ENCODE measurements at places on chromosomes 2 and 18. TPM values are rescaled to one million over a fixed set of nuclear protein-coding genes. Genes with fewer than 3 reads are reported as not detected.

The DPYSL5 gene
- polyA plus RNA-seq, result not detected

The LRP1B gene
- polyA plus RNA-seq, result 0.01 TPM

The GAREM2 gene
- polyA plus RNA-seq, result 0.42 TPM

The CCDC85A gene
- 3.9 TPM for polyA plus RNA-seq

The CABLES1 gene
- polyA plus RNA-seq, result 1.5 TPM

The FEV gene
- polyA plus RNA-seq, result not detected

The SERPINB11 gene
- polyA plus RNA-seq, result not detected

The RAB17 gene
- polyA plus RNA-seq, result 5.6 TPM

The KANSL1L gene
- polyA plus RNA-seq, result 6.1 TPM

The NDC80 gene
- polyA plus RNA-seq, result 0.34 TPM

The CPLX4 gene
- not detected for polyA plus RNA-seq

The CBLN2 gene
- not detected for polyA plus RNA-seq

GRCh38 chr2:225400060-225400511 lies 576 bp downstream of the NYAP2 start:
- DNase-seq, result no peak

- DNase-seq, result no peak
Measured at GRCh38 chr18:28512357-28512756, 335.4 kb upstream of the CDH2 start.

- no peak for DNase-seq
Measured at GRCh38 chr18:72427721-72428120, 116.4 kb downstream of the CBLN2 start.

DNA sequence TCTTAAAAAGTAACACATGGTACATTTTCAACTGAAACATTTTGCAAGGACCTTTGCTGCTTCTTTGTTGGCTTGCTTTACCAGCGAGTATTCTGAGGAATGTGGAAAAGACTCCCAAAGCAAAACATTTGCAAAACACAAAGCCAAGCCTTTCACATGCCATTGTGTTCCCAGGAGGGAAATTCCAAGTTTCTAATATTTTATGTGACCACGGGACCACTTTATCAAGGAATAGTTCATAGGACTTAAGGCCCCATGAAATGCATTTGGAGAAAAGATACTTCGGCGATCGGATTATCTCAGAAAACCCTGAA lies 26.2 kb downstream of the CYP27C1 start:
- DNase-seq, result no peak

DNA sequence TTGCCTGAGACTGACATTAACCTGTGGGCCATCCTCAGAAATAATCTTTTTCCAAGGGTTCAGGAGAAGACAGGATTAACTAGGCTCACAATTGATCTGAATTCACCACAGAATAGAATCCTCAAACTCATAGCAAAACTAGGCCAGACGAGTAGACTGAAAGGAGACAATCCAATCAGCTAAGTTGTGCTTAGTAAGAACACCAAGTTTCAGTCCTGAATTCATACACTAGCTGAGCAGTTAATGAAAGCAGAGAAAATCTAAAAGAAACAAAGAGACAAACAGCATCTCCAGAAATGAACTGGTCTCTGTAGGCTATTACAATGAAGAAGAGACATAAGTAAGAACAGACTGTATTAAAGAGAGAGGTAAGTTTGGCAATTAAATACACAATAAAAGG lies 89.5 kb downstream of the GORASP2 start:
- no peak for DNase-seq

GRCh38 chr18:75170022-75170789 lies 38.7 kb downstream of the PTGR3 start:
- DNase-seq, result peak; percentile 70

- DNase-seq, result peak; percentile 51
Measured at GRCh38 chr2:66481100-66481549, 46.2 kb downstream of the MEIS1 start.

GRCh38 chr2:102439065-102439695 lies 16.2 kb downstream of the IL18RAP start:
- no peak for DNase-seq

GRCh38 chr2:100039291-100039980 lies 103.0 kb downstream of the AFF3 start:
- no peak for DNase-seq

GRCh38 chr2:233084488-233084887 lies 24.3 kb downstream of the INPP5D start:
- peak; percentile 79 for DNase-seq

DNA sequence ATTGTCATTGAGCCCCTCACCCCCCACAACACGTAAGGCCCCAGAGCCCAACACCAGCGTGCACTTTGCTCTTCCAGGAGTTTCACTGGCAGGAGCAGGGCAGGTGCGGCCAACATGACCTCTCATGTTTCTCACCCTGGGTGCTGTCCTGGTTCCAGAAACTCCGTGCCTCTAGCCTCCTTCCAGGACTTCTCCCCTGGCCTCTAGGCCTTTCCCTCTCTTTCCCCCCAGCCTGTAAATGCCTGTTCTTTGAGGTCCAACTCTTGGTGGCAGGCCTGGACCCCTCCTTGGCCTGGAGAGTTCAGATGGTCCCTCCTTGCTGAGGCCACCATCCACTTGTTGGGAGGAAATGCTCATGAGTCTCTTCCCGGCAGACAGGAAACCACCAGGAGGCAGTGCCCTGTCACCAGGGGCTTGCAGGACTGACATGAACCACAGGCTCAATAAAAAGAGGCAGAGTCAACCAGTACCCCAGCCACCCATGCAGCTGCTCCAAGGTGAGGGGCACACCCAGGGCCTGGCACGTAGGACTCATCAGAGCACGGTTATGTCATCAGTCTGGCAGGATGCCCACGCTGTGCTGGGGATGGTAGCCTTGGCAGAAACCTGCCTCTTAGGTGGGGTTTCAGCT lies 1.5 kb downstream of the MALL start:
- peak; percentile 65 for DNase-seq

- no peak for DNase-seq
Measured at GRCh38 chr2:222862106-222862908, 1.5 kb downstream of the ACSL3 start.

DNA sequence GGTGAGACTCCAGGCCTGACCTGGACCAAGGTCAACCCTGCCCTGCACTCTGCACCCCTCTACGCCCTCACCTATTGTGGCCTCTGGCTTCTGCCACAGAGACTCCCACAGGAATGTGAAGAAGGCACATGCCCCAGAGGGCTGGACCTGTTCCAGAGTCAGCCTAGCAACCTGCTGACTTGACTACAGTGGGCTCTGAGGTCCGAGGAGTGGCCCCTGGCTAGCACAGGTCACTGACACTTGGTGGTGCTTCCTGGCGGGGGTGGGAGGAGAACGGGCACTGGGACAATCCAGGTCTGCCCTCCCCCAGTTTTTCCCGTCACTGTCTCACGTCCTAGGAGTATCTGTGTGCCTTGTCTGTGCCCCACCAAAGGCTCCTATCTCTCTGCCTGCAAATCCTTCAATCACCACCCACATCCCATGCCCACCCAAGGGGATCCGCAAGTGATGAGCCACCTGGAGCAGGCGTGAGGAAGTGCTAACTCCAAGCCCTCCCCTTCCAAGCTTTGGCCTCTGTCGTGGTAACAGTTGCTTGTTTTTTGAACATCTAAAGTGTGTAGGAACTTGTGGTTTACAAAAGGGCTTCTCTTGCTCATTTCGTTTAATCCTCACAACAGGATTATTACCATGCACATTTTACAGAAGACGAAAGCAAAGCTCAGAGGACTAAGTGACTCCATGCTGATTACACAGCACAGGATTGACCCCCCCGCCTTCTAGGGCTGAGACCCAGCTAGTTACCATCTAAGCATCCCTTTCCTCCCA lies 86.2 kb downstream of the MCFD2 start:
- DNase-seq, result no peak

GRCh38 chr2:63051042-63051794 lies 588 bp downstream of the OTX1 start:
- DNase-seq, result no peak

GRCh38 chr2:11554399-11554716 lies 20.5 kb downstream of the GREB1 start:
- no peak for DNase-seq

DNA sequence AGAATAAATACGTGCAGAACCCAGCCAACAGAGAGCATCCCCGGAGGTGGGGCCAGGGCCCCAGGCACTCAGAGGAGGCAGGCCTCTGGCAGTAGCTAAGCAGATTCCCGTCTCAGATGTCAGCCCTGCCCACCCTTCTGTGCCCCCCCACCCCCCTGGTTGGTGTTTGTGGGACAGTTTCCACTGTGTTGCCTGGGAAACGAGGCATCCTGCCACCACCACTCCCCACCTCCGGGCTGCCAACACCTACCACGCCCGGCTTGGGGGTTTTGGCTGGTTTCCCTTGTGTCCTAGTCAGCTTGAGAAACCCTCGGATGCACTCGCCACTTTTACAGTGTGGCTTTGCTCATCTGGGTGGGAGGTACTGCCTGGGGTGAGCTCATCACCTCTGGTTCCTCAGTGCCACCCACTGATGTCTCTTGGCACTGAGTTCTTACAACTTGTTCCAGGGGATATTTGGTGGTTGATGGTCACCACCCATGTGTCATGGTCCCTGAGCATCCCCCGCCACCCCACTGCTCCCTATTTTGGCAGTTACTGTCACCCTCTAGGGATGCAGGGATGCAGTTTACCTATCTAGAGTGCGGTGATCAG lies 72.4 kb upstream of the YWHAQ start:
- DNase-seq, result peak; percentile 71

DNA sequence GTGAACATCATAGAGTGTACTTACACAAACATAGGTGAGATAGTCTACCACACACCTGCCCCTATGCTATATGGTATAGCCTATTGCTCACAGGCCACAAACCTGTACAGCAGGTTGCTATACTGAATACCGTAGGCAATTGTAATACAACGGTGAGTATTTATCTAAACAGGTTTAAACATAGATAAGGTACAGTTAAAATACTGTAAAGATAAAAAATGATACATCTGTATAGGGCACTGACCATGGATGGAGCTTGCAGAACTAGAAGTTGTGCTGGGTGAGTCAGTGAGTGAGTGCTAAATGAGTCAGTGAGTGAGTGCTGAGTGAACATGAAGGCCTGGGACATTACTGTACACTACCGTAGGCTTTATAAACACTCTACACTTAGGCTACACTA lies 267.0 kb upstream of the HS6ST1 start:
- no peak for DNase-seq

Data from heart left ventricle (tissue), 16 donors.